ENCODE measurements at places on chromosomes 4 and X. TPM values are rescaled to one million over a fixed set of nuclear protein-coding genes. Genes with fewer than 3 reads are reported as not detected.

Gene RAB39B
- 0.29 TPM for polyA plus RNA-seq

Gene CPLX1
- 0.05 TPM for polyA plus RNA-seq

Gene TKTL2
- polyA plus RNA-seq = not detected

Gene MBNL3
- 0.32 TPM for polyA plus RNA-seq

Gene F9
- polyA plus RNA-seq = not detected

Gene TMEM255A
- polyA plus RNA-seq = not detected

Gene PPP1R2C
- polyA plus RNA-seq = not detected
